ENCODE measurements at places on chromosomes 16 and 17.
A peak's percentile ranks its signal among the peaks of the same experiment; 100 is the strongest.

- no peak for DNase-seq
Observed at GRCh38 chr17:73952480-73953205, 250.8 kb upstream of the RPL38 start.

GRCh38 chr17:40454613-40454995, 11.4 kb downstream of the IGFBP4 start:
- DNase-seq: no peak

- DNase-seq: peak; percentile 57
Observed at GRCh38 chr16:85838381-85838780, 38.9 kb downstream of the COX4I1 start.

GRCh38 chr16:17241264-17241835, 229.4 kb downstream of the XYLT1 start:
- DNase-seq: no peak

DNA sequence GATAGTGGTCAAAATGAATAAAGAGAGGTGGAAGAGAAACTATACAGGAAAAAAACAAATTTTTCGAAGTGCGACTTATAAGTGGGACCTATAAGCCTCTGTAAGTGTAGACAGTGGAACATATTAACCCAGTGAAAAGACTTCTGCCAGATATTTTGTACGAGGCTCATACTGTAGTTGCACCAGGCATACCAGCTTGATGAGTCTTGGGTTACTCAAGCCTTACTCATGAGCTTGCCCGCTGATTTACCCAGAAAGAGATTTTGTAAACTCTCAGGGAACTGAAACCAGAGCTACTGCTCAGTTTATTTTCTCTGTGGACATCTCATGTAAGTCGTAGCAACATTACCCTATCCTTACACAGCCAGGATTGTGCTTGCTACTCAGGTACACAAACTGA, 708.0 kb upstream of the SOX9 start:
- no peak for DNase-seq

GRCh38 chr16:9232102-9232770, 140.8 kb downstream of the HAPSTR1 start:
- DNase-seq: no peak

GRCh38 chr17:58557981-58558380, 43.5 kb upstream of the MTMR4 start:
- DNase-seq: no peak

DNA sequence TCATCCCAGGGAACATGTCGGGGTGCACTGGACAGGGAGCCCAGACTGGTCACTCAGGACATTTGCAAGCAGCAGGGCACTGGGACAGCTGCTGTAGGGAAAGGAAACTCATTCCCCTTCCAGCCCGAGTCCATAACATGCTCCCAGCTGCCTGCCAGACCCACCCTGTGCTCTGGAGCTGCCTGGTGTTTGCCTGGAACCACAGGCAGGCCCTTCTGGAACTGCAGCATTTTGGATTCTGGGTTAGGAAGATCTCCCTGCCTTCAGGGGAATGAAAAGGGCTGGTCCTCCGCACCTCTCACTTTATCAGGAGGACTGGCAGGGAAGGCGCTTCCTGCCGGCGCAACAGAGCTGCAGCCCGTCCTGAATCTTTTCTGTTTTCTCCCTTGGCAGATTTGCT, 41.2 kb downstream of the MEAK7 start:
- DNase-seq: peak; percentile 74

DNA sequence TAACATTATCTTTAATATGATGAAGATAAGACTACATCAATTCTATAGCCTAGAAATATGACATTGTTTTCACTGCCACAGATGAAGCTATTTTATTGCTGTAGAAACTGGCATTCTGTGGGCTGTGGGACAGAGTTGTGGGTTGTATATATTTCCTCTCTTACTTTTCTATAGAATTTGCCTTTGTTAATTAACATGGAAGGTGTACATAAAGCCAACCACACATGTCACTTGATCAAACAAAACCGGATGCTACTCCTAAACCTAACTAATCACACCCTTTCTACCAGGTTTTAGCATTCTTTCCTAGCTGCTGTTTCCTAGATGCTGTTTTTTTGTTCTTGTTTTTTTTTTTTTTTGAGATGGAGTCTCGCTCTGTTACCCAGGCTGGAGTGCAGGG, 81.2 kb upstream of the ATP2A3 start:
- no peak for DNase-seq

GRCh38 chr17:74919440-74920305, 3.4 kb downstream of the USH1G start:
- no peak for DNase-seq

DNA sequence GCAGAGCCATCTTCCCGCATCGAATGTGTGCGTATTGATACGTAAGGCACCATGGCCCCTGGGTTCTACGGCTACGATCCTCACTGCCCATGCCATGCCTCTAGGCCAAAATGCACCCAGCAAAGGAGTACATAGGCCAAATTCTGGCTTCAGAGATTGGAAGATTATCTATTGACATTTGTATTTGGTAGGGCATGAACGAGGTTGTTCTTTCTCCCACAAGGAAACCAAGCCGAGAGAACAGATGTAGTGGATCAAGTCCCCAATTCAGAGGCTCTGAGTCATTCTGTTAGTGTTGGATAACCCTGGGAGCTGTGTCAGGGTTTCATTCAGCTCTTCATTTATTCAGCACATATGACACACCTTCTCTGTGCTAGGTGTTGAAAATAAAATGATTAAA, 36.5 kb downstream of the HOXB1 start:
- no peak for DNase-seq

- DNase-seq: no peak
Observed at GRCh38 chr16:82758904-82759303, 132.1 kb downstream of the CDH13 start.

DNA sequence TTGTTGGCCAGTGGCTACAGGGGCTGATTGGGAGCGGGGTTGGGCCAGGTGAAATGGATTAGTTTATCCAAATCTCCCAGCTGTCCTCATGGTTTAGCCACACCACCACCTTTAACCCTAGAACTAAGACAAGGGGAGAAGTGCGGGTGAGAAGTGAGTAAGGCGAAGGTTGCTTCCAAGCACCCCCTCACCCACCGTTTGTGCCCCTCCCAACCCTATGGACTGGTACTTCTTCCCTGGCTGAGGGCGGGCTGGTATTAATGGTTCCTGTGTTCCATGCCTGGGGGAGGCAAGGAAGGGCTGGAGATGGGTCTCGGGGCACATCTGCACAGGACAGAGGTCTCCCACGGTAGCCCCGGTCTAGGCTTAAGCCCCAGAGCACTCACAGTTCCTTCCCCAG, 25.1 kb downstream of the NT5M start:
- peak; percentile 62 for DNase-seq

DNA sequence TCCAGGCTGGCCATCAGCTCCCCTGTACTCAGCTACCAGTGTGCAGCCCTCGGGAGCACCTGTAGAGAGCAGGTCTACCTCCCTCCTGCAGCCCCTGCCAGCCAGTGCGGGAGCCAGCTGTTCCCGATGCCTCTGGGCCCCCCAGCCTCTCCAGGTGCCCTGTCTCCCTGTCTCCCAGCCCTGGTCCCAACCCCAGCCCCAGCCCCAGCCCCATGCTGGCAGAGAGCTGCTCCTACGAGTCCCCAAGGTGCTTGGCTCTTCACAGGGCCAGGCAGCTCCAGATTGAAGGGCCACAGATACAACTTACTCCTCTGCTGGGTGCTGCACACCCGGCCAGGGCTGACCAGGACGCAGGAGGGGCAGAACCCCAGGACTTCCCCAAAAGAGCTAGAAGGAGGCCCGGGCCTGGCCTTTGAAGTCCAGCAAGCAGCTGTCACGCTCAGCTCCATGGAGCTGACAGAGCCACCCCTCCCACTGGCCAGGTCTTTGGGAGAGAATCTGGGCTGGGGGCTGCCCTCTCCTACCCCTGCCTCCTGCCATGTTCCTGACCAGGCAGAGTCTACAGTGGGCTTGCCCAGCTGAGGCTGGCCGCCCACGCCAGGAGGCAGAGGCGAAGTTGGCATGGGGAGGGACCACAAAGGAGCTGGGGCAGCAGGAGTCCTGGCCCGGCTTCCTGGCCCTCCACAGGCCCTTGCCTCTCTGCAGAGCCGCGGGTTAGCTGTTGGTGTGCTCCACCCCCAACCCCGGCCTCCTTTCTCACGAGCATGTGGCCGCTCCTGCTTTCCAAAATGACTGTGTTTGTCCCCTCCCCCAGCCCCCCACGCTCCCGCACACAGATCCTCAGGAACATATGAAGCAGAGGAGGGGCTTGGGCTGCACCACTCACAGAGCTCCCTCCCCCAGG, 9.5 kb upstream of the ADAM11 start:
- DNase-seq: no peak

DNA sequence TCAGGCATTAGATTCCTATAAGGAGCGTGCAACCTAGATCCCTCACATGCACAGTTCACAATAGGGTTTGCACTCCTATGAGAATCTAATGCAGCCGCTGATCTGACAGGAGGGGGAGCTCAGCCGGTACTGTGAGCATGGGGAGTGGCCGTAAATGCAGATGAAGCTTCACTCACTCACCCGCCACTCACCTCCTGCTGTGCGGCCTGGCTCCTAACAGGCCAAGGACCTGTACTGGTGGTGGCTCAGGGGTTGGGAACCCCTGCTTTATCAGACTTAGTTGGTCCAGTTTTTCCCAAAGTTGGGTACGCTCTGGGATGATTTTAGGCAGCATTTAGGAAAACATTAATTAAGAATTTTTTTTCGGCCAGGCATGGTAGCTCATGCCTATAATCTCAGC, 103.8 kb downstream of the MARF1 start:
- DNase-seq: no peak

DNA sequence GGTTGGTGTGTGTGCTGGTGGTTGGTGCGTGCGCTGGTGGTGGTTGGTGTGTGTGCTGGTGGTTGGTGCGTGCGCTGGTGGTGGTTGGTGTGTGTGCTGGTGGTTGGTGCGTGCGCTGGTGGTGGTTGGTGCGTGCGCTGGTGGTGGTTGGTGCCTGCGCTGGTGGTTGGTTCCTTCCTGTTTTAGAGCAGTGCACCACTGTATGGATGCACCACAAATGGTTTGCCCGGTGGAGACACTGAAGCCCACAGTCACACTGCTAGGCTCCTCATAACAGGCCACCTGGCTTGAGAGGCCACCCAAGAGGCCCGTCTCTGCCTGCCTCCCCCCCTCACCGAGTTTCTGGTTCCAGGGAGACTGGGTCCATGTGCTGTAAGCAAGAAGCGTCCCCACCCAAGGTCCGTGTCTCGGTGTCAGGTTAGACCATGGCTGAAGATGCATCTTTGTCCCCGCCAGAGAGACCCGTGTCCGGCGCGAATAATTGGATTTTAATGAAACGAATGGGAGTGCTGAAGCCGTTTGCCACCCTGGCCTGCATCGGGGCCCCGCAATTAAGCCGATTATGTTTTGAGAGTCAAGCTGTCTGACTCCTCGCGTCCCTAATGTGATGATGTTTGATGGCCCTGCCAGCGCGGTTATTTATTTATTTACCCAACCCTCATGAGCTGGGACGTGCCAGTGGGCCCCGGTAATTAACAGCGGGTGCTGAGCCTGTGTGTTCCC, 161.3 kb upstream of the GSE1 start:
- DNase-seq: no peak

GRCh38 chr17:21542991-21543390, 149.3 kb upstream of the KCNJ18 start:
- DNase-seq: no peak

DNA sequence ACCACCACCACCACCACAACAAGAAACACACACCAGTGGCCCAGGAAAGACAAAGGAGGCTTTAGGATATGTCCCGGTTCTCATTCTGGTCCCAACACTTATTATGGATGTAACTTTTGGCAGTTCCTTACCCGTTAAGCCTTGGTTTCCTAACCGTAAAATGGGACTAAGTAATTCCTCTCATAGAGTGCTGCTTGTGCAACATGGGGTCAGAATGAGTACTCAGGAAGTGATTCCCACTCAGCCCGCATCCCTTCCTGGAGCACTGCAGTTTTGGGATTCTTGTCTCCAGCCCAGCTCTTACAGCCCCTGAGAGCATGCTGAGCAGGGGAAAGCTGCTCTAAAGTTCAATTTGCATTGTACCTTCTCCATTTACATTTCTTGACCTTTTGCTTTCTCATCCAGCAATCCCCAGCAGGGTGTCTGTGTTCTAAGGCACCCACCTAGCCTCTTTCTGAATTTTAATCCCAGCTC, 262.6 kb downstream of the PRKCA start:
- DNase-seq: no peak

DNA sequence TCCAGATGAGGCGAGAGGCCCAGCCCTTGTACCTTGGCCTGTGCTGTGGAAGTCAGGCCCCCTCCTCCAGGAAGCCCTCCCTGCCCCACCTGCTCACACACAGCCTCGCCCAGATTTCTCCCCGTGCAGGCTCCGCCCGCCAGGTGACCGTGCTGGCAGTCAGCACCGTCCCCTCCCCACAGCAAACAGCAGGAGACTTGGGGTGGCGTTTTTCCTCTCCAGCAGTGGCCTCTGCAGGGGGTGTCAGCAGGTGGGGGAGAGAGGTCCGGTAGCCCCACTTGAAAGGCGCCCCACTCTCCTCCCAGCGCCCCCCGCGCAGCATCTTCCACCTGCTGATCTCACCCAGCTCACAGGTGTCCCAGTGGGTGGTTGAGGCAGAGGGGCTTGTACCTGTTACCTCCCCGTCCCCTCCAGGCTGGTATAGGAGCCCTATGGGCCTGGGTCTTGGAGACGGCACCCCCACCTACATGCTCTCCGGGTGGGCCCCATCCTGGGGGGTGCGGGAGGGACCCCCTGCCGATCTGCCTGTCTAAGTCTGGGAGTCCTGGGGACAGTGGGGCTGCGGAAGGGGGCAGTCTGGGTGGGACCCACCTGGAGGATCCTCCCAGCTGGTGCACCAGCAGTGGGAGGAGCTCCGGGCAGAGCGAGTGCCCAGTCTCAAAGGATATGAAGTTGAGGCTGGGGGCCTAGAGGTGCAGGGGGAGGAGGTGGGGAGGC, 4.2 kb upstream of the C1QTNF8 start:
- DNase-seq: no peak

Data from posterior vena cava (tissue), 2 donors.